ENCODE measurements at places on chromosomes 5 and 9.

- no peak for DNase-seq
These were observed 268.2 kb downstream of the BRINP1 start for GRCh38 chr9:119101048-119101447.

GRCh38 chr5:64854855-64855254, 86.1 kb downstream of the CWC27 start:
- DNase-seq, result no peak

GRCh38 chr9:135533113-135533512, 11.9 kb downstream of the LCN1 start:
- no peak for DNase-seq

DNA sequence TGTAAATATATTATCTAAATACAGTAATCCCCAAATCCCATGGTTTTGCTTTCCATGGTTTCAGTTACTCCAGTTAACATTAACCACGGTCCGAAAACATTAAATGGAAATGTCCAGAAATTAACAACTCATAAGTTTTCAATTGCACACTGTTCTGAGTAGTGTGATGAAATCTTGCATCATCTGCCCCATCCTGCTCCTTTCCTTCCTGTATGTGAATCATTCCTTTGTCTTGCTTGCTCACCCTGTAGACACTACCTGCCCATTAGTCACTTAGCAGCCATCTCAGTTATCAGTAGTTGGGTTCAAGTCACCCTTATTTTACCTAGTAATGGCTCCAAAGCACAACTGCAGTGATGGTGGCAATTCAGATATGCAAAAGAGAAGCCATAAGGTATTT, 1568.5 kb upstream of the WWC1 start:
- DNase-seq, result peak; percentile 95

GRCh38 chr5:178711572-178711971, 18.9 kb downstream of the ZNF354A start:
- DNase-seq, result no peak

- peak; percentile 97 for DNase-seq
These were observed 307.4 kb downstream of the MAN2A1 start for GRCh38 chr5:109997161-109997560.

DNA sequence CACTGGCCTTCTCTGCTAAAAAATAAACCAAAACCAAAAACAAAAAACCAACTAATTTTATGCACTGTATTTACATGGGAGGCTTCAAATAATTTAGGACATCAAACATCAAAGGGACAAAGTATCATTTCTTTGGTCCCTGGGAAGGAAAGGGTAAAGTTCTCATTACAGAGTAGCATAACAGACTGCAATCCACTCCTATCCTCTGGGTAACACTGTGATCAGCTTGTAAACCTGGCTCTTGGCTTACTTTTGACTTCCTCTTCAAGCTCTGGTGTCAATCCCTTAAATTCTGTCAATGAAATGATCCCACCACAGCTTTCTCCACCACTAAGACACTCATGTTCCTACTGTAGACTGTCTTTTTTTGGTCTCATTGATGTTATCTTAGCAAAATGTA, 69.8 kb upstream of the VCAN start:
- no peak for DNase-seq

GRCh38 chr5:174559141-174559540, 165.2 kb upstream of the MSX2 start:
- no peak for DNase-seq

DNA sequence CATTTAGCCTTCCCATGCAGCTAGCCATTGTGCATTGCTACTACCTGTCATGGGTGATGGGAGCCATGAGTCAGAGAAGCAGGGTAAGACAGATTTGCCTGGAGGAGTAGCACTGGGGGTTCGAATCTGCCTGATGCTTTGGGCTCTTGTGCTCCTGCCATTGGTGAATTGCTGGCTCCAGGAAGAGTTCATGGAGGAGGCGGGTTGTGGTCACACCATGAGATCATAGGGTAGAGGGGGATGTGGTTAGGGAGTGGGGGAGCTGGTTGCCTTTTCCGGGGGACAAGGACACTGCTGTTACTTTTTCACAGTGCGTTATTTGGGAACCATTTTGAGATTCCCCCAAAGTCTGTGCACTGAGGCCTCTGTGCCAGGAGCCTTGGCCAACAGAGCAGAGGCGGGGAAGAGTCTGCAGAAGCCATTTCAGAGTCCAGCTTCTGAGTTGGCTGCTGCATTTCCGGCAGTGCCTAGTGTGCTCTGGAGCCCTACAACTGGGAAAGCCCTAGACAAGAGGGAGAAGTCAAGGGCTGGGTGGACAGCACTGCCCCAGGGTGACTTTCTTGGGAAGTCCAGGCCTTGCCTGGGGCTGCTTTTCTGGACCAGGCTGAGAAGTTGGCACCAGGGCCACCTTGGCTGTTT, 6.2 kb downstream of the ANGPTL2 start:
- DNase-seq, result no peak

GRCh38 chr5:124812771-124813358, 66.4 kb upstream of the ZNF608 start:
- DNase-seq, result peak; percentile 22

- peak; percentile 100 for DNase-seq
These were observed 30.7 kb downstream of the RAI14 start for GRCh38 chr5:34686762-34687268.

- no peak for DNase-seq
These were observed 10.5 kb downstream of the PFDN1 start for GRCh38 chr5:140292212-140293036.

DNA sequence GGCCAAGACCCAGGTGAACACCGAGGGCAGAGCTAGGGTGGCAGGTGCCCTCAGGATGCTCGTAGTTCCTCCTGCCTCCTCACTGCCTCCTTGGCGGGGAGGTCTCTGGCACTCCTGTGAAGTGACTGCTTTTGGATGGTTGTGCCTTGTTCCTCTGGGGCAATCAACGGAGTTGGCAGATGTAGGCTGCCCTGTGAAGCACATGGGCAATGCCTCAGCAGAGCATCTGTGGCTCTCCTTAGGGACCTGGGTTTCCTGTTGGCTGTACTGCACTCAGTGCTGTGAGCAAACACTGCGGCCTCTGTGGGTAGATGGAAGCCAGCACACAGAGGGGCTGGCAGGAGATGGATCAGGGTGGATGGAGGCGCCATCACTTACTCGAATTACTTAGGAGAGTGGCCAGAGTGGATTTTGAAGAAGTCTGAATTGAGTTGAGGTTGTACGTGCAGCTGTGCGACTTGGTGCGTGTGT, 71.4 kb upstream of the COL5A1 start:
- no peak for DNase-seq

- DNase-seq, result no peak
These were observed 96.3 kb upstream of the VCAN start for GRCh38 chr5:83375049-83375745.

- DNase-seq, result no peak
These were observed 1414.3 kb upstream of the ACO1 start for GRCh38 chr9:30970186-30970585.

- peak; percentile 31 for DNase-seq
These were observed 94.1 kb downstream of the NFIB start for GRCh38 chr9:14219850-14220249.

DNA sequence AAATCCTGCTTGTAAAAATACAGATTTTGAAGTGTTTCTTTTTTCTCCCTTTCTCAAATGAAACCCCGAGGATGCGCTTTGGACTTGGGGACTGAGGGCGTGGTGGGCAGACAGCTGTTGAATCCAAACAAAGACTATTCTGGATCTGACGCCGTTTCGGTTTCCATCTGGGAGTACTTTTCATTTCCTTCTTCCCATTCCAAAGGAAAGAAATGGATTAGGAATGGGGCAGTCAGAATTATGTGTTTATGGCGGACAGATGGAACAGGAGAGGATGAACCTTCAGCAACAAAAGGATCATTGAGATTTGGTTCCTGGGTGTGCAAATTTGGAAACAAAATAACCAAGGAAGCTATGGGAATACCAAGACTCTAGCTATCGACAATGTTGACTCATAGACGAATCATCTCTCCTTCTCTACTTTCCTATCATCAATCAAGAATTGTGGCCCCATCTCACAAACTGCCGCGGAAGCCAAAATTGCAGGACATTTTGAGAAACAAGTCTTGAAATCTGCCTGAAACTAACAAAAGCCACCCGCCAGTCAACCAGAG, 300.6 kb downstream of the PARP8 start:
- no peak for DNase-seq

DNA sequence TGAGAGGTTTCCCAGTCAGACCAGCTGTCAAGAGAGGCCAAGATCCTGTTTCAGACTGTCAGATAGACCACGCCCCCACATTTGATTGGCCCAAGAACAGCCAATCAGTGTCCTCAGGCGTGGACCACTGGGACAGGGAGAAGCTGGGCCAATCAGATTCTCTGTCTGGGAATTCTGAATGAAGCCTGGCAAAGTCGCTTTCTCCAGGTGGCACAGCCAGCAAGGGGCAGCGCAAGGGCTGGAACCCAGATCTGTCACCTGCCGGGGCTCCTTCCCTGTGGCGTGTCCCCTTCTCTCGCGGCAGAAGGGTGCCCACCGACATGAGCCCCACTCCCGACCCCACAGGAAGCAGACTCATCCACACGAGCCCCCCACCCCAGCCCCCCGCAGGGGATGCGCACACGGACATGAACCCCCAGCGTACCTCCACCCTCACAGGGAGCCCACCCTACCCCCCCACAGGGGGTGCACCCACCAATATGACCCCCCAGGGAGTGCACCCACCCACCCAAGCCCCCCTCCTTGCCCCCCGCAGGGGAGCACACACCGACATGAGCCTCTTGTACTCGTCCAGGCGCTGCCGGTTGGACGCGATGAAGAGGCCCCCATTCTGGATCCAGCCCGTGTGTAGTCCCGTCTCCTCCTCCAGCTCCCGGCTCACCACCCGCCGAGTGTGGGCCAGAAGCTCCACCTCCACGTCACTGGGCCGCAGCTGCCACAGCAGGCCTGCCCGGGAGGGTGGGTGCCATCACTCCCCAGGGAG, 6.1 kb downstream of the SARDH start:
- no peak for DNase-seq

GRCh38 chr5:168578006-168578405, 1.2 kb downstream of the PANK3 start:
- DNase-seq, result peak; percentile 59

DNA sequence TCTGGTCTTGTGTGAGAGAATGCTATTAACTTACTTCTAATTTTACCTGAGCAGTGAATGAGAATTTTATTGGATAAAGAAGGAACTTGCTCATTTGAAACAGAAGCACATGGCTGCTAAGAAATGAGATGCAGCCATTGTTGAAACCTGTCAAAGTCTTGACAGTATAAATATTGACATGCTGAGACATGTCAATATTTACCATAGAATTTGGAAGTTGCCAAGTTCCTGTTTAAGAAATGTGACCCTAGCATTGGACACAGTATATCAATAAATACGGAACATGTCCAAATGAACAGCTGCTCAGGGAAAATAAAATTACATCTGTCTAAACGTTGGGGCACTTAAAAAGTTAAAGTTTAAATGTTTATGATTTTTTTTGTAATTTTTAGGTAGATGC, 7.8 kb downstream of the XRCC4 start:
- no peak for DNase-seq

- DNase-seq, result no peak
These were observed 119.0 kb downstream of the NR3C1 start for GRCh38 chr5:143284521-143284920.

DNA sequence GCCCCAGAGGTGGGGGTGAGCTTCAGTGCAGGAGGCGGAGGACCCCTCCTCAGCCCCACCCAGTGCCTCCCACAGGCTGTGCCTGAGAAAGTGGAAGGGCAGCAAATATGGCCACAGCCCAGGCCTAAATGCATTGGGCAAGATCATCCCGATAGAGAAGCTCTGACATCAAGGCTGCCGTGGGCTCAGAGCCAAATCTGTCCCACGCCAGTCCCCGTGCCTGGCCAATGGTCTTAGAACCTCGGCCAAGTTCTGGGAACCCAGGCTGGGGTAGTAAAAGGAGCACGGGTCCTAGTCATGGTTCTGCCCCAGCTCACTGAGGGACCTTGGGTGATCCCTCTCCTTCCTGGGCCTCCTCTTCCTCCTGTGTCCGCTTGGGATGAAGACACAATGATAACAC, 27.7 kb upstream of the TNIP1 start:
- DNase-seq, result no peak

- DNase-seq, result peak; percentile 39
These were observed 94.4 kb downstream of the VAV2 start for GRCh38 chr9:133897675-133898074.

DNA sequence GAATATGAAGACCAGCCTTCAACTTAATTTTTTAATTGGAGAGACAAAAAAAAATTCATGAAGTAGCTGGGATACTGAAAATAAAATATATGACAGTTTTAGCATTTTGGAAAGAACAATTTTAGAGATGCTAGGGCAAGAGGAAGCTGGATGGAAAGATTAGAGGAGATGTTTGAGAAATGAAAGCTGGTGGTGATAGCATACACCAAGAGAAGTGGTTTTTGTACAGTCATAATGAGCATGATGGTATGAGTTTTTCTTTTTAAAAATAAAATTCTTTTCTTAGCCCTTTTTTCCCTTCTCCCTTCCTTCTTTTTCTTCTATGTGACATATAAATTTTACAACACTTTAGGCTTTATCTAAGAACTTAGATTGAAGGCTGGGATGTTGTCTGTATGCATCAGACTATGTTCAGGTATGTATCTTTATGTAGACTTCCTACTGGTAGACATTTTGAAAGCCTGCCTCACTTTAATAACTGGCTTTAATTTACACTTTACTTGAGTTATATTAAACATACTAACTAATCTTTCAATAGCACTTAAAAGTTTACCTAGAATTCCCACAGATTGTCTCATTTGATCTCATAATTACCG, 522.5 kb downstream of the TLE4 start:
- DNase-seq, result no peak

DNA sequence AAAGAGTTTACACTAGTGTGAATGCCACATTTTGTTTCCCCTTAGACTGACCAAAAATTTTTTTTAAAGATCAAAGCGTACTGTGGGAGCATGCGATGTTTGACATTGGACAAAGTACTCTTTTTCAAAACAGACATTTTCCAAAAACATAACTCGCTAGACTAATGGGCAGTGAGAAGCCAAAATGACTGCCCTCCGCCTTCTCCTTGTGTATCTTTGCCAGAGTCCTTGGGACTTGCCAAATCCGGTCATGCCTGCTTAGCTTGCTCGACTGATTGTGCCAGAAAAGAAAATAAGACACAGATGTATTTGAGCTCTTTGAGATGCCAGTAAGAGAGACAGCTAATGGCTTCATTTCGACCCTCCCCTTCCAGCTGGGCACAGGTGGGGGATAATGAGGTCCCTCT, 157.5 kb downstream of the MAPKAP1 start:
- no peak for DNase-seq

- DNase-seq, result no peak
These were observed 95.5 kb downstream of the SNX24 start for GRCh38 chr5:122940890-122941289.

GRCh38 chr5:53334431-53334941, 145.9 kb upstream of the FST start:
- DNase-seq, result peak; percentile 37

- no peak for DNase-seq
These were observed 209.6 kb downstream of the FBN2 start for GRCh38 chr5:128328446-128328845.

Measured in renal cortical epithelial cell (primary cell).